ENCODE measurements at places on chromosomes 2 and 18.
A peak's percentile ranks its signal among the peaks of the same experiment; 100 is the strongest.

DNA sequence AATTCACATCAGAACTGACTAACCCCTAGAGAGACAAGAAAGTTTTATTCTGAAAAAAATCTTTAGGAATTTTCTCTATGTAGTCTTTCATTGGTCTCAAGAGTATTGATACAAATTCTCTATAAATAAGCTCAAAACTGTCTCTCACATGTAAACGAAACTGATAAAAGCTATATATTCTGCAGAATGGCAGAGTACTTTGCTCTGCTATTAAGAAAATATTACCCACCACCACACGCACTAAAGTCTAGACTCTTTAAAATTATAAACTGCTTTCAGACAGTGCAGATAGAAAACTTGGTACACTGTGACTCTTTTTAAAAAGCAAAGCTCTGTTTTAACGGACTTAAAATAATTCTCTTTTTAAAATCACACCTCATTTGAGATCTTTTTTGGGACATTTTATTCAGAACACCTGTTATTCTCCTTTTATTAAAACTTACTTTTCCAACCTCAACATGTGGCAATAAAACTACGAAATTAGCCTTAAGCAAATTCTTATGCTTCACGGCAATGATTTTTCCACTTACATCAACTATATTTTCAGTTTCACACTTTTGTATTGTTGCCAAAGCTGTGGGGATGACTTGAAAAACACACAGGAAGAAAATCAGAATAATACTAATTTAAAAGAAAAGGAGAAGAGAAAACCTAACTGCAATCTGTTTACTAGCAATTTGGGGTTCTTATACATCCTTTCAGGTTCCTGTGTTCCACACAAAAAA lies 58.0 kb downstream of the CCDC88A start:
- DNase-seq = no peak

- DNase-seq = no peak
Measured at GRCh38 chr18:4636967-4637366, 181.9 kb upstream of the DLGAP1 start.

DNA sequence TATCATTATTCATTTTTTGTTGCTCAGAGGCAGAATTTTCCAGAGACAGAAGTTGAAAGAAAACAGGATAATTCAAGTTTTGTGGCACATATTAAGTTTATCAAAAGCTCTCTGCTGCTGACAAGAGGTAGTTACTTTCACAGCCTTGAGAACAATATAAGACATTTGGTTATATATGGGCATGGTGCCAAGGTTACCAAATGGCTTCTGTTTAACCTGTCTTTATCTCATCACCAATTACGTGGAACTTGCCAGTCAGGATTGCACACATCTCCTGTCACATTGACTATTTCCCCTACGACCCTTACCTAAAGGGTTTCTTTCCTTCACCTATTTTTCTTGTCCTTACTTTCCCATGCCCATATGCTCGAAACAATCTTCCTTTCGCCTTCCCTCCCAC lies 35.9 kb downstream of the KLF7 start:
- no peak for DNase-seq

- no peak for DNase-seq
Measured at GRCh38 chr2:24913911-24914310, 6.1 kb downstream of the ADCY3 start.

GRCh38 chr18:12867441-12868123 lies 16.5 kb downstream of the PTPN2 start:
- no peak for DNase-seq

- no peak for DNase-seq
Measured at GRCh38 chr2:236061899-236062298, 106.3 kb downstream of the GBX2 start.

GRCh38 chr2:202821206-202822160 lies 50.1 kb downstream of the ICA1L start:
- DNase-seq = no peak

DNA sequence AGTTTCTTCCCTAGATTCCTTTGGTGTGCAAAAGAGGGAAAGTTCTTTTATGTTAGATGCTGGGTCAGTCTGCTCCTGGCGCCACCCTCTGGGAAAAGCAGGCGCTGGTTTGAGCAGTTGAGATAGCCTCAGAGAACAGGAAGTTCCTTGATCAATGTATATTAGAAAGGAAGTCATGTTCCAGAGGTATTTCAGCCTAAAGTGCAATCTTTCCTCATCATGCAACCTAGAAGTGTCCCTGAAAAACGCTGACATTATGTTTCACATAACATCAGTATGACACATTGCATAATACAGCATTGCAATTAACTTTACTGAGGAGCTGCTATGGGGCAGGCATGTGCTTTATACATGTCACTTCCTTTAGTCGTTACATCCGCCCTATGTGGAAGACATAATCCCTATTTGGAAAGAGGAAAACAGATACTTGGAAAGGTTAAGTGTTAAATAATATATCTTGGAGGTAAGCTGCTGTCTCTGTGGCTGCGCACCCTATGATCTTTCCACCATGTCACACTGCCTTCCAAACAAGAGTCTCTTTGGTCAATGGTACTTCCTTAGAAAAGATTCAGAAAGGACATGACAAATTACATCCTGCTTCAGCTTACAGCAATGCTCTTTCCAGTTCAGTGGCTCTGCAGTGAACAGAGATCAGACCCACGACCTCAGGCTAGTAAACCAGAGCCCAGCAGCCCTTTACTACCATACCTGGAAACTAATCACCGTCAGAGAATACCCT lies 369.7 kb downstream of the RAD51AP2 start:
- DNase-seq = no peak

DNA sequence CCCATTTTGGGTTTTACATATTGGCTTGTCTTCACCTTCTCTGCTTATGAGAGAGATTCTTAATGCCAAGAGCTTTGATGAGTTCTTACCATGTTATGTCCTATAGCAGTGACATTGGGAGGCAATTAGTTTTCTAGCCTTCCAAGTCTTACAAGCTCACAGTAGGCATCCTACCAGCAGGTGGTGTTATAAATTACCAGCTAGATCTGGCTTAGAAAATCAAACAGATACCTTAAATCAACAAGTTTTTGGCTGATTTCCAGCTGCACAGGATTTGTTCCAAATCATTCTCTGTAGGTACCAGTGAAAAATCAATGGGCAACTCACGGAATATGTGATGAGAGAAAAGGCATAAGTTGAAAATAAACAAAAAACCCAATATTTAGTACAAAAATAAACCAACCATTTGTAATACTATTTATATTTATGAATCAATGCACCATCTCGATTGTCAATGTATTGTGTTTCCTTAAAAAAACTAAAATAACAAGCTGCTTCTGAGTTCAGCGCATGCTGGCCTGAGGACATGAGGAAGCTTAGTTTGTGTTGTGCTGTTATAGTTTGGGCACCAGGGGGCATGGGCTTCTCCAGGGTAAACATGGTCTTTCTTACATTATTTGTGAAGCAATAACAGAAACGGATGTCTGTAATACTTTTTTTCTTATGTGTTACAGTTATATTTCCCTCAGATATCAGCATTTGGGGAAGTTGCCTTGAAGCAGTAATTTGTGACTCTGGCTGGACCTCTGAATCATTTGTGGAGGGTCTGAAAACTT lies 34.1 kb upstream of the NXPH2 start:
- DNase-seq = no peak

DNA sequence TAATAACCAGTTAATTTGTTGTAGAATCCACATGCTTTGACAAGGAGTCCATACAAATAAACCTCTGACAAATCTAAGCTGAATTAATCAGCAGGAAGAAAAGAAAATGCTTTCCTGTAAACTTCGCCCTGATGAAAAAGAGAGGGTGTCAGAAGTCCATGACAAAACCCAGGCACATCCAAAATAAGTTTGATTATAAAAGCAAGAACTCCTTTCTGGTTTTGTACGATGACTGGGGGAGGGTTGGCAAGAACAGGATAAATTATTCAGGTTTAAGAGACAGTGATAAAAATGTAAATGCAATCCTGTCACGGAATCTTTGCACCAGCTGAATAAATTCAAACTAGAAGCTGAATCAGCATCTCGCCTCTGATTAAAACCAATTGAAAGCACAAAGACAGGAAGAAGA lies 469.2 kb upstream of the TNP1 start:
- DNase-seq = no peak

GRCh38 chr2:62287899-62288880 lies 92.3 kb downstream of the B3GNT2 start:
- peak; percentile 21 for DNase-seq

DNA sequence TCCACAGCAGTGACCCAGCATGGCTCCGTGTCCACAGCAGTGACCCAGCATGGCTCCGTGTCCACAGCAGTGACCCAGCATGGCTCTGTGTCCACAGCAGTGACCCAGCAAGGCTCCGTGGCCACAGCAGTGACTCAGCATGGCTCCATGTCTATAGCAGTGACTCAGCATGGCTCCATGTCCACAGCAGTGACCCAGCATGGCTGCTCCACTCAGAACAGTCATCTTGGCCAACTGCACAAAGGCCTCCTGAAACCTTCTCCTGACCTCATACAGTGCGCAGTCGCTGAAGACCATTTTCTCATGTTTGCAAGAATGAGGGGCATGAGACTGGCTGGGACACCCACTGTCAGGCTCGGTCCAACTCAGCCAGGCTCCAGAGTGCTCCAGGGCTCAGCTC lies 333.4 kb upstream of the RAB6C start:
- no peak for DNase-seq

DNA sequence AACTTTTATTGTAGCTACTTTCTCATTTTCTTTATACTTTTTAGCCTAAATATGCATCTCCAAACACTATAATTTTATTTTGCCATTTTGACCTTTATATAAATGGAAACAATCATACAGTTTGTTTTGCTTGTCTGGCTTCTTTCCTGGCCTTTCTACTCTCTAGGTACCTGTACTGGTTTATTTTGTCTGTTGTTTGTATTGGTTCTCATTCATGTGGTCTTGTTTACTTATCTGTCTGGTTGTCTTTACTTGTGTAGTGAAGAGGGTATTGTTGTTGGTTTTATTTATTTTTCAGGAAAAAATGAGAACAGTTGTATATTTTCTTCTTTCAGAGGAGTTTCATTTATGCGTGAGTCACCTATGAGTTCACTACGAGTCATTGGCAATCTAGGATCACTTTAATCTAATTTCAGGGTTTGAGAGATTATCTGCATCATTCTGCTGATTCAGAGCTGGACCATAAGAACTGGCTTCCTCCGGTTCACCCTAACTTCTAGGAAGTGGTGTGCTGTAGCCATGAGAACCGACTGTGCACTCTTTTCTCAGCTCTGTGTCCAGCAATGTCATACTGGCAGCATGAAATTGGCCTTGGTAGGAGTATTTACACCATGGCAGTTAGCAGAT lies 33.1 kb upstream of the HDAC4 start:
- DNase-seq = no peak

GRCh38 chr2:218217360-218218267 lies 625 bp downstream of the ARPC2 start:
- DNase-seq = no peak

- no peak for DNase-seq
Measured at GRCh38 chr18:54924948-54925347, 34.3 kb downstream of the CCDC68 start.

All from thoracic aorta (tissue), 2 donors.